CD4-positive, alpha-beta T cell treated with Interleukin-2 at 100 ng/mL for 4 hours (primary cell): ENCODE measurements at places on chromosomes 11 and 22.

GRCh38 chr11:27352781-27353180, 10.2 kb downstream of the CCDC34 start:
- DNase-seq, result no peak

DNA sequence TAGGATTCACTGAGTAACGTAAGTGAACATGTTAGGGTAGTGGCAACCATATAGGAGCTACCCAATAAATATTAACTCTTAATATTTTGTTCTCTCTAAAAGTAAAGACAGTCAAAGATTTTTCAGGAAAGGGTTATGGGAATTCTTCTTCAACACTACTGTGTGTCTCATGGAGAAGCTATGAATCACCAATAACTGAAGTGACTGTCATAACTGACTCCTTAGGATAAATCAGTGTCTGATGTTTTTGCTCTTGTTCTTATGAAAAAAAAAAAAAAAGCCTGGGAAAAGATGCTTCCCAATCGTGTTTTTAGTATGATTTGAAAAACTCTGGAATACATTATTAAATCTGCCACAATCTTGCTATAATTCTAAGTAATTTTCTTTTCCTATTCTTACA, 111.2 kb upstream of the CEP126 start:
- no peak for DNase-seq

- DNase-seq, result no peak
These were observed 905.6 kb downstream of the DLG2 start for GRCh38 chr11:84721561-84721961.

- no peak for DNase-seq
These were observed 59.4 kb upstream of the NNMT start for GRCh38 chr11:114236829-114237228.

DNA sequence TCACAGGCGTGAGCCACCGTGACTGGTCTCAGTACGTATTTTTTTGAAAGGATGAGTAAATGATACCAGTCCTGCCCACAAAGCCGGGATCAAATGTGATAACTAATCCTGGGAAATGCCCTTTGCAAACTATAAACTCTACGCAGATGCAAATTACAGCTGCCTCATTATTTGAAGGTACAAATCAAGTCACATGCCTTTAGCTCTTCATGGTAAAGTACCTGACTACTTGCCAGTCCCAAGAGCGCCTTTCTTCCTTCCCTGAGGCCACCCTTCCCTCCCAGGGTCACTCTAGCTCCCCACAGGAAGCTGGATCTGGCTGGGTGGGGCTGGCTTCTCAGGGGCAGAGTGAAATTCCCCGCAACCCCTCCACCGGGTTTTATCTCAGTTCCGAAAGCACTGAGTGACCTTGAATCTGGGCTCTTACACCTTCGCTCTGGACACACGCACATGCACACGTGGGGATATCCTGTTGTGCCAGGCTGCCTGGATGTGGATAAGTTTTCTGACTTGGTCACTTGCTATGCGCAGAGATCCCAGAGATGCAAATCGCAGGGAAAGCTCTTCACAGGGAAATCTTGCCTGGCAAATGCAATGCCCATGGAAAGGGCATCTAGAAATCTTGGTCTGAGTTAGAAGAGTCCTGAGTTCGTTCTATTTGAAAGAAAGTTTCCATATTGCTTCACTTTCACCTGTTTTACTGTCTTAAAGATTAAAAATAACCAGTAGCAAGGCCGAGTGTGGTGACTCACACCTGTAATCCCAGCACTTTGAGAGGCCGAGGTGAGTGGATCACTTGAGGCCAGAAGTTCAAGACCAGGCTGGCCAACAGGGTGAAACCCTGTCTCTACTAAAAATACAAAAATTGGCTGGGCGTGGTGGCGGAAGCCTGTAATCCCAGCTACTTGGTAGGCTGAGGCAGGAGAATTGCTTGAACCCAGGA, 8.5 kb downstream of the A4GALT start:
- DNase-seq, result no peak

- peak; percentile 87 for DNase-seq
These were observed 88.3 kb upstream of the MTMR2 start for GRCh38 chr11:96012086-96012824.

DNA sequence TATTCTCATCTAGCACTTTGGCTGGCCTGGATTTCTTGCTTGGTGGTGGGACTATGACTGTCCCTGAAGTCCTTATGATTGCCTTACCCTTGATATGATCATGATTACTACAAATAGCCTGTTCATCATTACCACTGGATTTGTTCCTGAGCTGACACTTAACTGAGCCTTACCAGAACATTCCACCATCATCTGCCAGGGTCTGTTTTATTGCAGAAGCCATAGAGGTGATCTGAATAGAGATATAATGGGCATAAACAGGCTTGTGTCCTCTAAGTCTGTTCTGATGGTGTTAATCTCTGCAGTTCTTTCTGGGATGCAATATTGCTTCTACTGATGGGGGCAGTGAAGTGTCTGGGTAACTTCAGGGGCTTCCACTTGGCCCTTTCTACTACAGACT, 12.4 kb upstream of the ALG8 start:
- no peak for DNase-seq

DNA sequence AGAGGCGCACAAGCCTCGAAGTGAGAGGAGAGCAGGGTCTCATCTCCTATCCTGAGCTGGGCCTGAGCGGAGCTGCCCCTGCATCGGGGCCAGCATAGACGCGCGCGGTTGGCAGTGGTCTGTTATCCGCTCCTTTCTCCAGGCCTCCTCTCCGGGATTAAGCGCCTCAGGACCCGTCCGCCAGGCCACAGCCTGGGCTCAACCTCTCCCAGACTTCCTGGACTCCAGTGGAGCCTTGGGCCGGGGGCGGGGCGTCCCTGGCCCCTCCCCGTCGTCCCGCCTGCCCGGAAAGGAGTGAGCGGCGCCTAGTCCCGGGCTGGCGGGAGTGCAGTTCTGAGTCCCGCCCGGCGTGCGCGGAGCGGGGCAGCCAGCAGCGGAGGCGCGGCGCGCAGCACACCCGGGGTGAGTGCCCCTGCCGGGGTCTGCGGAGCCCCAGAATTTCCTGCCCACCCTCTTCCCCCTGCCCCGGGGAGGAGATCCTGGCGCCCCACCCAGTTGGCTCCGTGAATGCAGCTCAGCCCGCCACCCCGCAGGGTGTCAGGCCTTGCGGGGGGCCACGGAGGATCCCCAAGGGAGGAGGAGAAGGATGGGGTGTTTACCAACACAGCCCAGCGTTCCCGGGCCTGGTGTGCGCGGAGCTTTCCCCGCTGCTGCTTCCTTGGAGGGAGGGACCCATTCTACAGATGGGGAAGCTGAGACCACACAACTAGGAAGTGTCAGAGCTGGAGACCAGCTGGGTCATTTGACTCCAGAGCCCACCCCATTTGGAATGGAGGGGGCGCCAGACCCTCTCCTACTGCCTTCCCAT, at the start of gene TCIRG1:
Gene TCIRG1 (plus strand): TSS at position 308 of the 808 bp plus-strand sequence. CDS start 2,247 bp downstream, outside the sequence.
- peak; percentile 45 for DNase-seq

DNA sequence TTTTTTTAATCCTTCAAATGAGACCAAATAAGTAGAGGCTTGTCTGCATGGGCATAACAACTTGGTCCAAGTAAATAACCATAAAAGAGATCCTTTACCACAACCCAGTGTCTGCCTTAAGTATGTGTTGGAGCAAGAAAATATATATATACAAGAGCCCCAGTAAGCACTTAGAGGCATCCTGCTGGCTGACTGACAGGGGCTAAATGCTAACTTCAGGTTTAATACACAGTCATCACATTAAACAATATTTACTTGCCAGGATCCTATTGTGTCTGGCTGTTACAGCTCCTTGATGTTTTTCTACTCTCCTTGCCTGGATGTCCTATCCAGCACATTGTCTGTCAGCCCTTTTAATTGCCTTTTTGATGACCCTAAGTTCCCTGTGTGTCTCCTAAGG, 37.5 kb upstream of the MMP20 start:
- no peak for DNase-seq

DNA sequence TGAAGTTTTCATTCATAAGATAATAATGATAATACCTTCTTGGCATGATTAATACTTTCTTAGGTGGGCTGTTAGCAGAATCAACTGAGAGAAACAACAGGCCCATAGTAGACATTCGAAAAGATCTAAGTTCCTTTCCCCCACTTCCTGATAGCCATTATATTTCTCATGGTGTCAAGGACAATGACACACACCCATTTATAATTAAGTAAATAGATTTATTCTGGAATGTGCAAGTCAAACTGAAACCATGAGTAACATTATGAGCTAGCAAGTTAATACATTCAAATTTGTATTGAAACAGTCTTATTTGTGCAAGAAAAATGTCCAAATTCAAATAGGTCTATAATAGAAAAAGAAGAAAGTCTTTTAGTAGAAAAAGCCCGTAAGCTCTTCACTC, 301.1 kb downstream of the GUCY1A2 start:
- no peak for DNase-seq

DNA sequence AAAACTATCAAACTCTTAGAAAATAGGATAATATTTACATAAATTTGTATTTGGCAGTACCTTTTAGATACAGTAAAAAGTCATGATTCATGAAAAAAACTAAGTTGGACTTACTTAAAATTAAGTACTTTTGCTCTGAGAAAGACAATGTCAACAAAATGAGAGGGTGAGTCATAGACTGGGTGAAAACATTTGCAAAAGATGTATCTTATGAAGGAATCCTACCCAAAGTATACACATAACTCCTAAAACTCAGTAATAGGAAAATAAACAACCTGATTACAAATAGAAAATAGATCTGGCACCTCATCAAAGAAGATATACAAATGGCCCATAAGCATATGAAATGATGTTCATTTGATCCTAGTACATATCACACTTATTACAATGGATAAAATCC, 1154.6 kb downstream of the JRKL start:
- DNase-seq, result no peak

DNA sequence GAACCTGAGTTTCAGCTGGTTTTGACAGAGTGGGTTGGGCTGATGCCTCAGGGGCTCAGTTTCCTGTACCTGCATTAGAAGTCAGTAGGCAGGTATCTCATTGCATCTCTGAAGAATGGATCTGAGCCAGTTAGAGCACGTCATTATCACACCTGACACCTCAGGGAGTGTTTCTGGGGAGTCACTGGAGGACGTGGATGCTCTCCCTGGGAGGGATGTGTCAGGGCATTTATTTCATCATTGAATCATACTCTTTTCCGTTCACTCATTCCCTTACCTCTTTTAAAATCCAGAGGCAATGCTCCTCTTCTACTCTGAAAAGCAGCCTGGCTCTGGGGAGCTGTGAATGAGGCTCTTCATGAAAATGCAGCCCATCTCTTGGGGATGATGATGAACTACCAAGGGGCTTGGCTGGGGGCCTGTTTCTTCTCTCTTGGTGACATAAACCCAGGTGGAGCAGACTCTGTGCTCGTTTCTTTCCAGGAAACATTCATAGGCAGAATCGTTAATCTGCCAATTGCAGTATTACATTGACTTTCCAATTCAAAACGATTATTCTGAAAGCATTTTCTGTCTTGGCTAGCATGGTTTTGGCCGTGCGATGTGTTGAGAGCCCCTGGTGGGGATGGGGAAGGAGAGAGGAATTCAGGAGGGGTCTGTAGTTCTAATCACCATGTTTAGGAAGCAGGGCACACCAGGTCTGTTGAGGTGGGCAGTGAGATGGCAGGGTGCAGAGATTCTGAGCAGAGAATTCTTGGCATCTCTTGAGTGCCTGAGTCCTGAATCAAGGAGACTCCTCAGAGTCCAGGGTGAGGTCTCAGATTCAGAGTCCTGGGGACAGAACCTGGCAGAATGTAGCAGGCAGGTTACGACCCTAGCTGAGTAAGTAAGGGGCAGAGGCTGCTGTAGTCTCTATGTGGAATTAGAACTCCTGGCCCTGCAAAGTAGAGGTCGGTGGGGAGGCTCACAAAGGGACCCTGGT, 12.6 kb downstream of the PARVA start:
- DNase-seq, result no peak

GRCh38 chr22:20129747-20130014, 1.9 kb upstream of the ZDHHC8 start:
- no peak for DNase-seq

- no peak for DNase-seq
These were observed 16.5 kb upstream of the SHISAL1 start for GRCh38 chr22:44329179-44329796.

- DNase-seq, result no peak
These were observed 12.3 kb downstream of the MS4A6A start for GRCh38 chr11:60170566-60170965.

GRCh38 chr22:32044477-32044876, 1.4 kb downstream of the SLC5A1 start:
- no peak for DNase-seq

GRCh38 chr11:2270322-2271076, at the start of gene ASCL2:
Gene ASCL2, minus strand, starts transcription at chr11:2270588. Its CDS starts 256 bp downstream, at chr11:2270332.
- DNase-seq, result no peak

GRCh38 chr11:103110391-103110790, 1.2 kb downstream of the DYNC2H1 start:
- DNase-seq, result no peak

DNA sequence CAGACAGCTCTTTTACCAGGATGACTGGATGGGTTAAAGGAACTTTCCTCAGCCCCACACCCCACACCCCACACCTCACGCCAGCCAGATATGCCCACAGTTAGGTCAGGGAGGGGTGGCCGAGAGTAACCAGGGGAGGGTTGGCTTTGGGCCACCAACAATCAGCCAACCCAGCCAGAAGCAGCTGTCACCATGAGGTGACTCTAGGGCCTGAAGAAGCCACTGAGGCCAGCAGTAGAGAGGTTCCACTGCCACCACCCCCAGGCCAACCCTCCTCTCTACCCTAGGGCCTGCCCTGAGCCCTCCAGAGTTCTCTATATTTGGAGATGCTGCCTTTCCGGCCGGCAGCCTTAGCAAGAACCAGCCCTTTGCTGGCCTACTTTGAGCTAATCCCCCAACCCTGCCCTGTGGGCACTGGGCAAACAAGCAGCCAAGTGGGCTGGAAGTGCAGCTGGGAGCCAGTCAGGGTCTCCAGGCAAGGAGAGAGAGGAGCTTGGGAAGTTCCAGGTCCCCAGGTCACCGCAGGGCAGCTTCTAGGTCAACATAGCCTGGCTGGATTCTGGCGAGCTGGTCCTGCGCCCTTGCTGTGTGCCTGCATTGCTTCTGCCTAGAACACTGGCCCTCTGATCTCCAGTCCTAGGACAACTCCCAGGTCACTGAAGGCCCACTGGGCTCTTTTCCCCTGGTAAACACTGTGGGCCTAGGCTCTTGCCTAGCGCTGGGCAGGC, 12.0 kb upstream of the SYT8 start:
- DNase-seq, result no peak

DNA sequence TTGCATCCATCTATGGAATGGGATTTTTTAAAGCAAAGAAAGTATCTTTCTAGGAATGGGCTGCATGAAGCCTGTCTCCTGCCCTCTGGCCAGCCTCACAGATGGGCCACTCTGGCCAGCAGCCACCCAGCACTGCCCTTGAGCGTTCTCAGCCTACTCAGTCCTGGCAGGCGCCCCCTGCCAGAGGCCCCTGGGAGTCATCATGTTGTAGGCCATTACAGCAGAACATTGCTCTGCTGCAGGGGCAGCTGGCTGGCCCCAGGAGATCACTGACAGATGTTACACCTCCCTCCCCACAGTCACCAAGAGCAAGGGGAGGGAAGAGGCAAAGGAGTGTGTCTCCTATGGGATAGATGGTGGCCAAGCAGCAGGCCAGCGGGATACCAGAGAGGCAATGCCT, 363.7 kb downstream of the NXPE2 start:
- DNase-seq, result no peak

DNA sequence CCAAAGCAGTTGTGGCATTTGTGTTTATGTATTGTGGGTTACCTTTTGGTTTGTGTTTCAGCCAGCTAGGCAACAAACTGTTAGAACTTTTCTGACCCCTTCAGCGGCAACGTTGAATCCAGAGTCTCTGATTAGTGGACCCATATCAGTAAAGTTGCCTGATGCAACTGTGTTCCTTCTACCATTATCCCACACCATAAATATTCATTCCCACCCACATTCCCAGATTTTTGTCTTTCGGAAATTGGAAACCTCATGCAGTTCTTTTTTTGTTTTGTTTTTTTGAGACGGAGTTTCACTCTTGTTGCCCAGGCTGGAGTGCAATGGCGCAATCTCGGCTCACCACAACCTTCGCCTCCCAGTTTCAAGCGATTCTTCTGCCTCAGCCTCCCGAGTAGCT, 30.7 kb upstream of the RBX1 start:
- DNase-seq, result no peak
